HCT116 (cell line): ENCODE measurements at places on chromosomes 11 and 22.

- no peak for DNase-seq
Observed at GRCh38 chr11:122747351-122747781, 90.9 kb upstream of the CRTAM start.

DNA sequence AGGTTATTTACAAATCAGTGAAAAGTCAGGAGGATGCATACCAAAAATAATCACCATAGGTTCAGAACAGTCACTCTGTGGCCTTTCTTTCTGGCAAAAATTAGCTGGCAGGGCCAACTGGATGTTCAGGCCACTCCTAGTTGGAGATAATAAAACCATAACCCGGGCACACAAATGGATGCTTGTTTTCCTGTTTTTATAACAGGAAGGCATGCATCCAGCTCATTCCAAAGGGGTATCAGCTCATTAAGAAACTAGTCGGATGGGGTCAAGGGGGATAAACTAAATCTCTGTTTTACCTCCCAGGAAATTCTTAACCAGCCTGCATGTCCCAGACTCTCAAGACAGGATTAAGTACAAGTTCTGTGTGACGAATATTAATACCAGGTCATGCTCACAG lies 81.0 kb downstream of the FBXO7 start:
- no peak for DNase-seq

- DNase-seq, result no peak
Observed at GRCh38 chr11:76120513-76121101, 85.7 kb downstream of the WNT11 start.

DNA sequence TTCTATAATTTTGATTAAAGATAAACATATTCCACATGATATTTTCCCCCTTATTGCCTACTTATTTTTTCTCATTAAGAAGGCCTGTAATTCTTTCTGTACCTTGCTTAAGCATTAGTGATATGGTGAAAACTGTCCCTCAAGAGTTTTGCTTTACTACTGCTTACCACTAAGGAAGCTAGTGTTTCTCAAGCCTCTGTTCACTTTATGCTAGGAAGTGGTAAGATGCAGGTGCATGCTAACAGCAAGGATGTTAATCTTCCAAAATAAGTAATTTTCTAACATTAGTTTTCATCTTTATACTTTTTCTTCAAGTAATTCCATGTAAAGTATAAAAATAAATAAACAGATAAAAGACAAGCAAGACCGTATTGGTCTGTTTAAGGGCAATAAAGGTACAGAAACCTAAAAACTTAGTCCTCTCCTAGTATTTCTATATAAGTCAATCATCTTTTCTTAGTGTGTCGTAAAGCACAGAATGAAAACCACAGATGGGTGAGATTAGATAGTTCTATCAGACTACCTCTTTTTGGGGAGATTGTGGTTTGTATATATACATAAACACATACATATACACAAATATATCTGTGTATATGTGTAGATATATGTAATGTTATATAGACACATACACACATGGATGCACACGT lies 731.0 kb upstream of the CNTN5 start:
- DNase-seq, result no peak

DNA sequence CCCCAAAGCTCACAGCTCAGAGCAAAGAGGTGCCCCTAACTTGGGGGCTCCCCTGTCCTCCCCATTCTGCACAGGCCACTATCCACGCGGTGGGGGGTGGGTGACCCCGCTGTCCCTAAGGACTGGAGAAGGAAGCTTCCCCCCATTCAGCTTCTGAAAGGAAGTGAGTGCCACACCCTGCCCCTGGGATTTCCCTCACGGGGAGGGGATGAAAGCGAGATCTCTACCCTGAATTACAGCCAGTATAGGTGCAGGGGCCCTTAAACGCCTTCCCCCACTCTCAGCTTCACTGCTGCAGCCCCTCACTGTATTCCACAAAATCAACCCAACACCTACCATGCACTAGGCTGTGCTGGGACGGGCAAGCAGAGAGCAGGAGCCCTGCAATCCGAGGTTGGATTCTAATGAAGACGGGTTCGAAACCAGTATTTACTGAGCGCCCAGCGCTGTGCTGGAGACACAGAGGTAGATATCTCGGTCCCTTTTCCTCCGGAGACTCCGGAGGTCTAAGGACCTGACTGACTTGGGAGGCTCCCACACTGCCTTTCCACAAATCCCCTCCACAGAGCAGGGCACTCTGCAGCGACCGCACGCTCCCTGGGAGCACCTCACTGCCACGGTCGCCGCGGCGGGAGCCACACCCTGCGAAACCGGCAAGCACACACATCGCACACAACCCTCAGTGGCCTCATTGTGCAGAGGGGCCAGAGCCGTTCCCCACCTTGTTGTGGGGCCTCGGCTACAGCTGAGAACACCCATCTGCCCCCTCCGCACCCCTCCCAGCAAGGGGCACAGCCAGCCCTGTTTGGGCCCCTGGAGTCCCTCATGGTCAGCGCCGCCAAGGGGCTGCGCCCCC lies 1.8 kb downstream of the AHNAK start:
- no peak for DNase-seq

DNA sequence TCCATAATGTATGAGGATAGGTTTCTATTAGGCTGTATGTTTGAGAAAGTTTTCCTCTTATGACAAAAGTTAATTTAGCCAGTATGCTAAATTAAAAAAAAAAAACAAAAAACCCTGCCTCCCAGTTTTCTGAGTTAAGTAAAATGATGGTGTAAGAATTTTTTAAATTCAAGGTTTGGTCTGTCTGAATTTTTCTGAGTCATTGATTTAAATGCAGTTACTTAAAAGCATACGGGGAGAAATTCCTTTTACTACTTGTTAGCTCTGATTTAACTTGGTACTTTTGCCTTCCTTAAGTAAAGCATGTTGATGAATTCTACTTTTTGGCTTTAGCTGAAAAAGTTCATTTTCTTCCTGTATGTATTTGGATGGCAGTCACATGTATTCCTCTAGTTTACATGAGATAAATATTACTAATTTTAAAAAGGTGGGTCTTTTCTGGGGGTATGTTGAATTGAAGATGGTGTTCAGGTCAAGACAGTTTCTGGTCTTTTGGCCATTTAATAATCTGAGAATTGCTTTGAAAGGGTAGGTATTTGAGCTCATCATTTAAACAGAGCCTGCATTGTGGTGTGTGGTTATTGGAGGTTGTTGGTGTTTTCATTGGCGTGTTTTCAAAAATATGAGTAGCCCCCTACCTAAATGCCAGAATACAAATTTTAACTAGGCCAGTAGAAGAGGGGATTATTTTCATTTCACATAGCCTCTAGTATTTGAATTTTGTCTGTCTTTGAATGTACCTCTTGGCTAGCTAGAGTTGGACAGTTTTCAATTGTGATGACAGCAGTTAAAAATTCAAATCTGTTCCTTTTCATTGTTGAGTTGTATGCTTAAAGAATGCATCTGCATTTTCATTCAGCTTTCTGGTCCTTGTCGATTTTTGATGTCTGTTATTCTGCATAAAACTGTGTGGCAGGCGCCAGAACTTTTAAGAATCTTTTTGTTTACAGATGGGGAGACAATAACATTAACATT lies 64.7 kb downstream of the MTMR3 start:
- DNase-seq, result no peak

GRCh38 chr11:46534711-46535110 lies 59.1 kb downstream of the AMBRA1 start:
- DNase-seq, result no peak

DNA sequence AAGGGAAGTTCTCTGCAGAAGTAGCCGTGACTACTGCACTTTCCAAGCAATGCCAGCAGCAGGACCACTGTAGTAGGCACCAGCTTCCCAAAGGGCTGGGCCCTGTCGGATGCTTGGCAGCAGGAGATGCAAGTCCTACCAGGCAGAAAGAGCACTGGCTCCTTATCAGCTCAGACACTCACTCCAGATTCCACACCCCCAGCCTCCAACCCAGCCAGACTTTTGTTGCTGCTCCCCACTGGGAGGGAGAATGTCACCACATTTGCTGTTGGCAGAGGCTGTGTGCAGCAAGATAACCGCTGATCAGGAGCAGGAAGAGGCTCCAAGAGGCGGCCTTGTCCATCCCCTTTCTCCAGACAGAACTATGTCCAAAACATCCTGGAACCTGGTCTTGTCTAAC lies 118.7 kb downstream of the C11orf58 start:
- DNase-seq, result no peak

GRCh38 chr11:32891657-32892354 lies 805 bp upstream of the QSER1 start:
- no peak for DNase-seq
